ENCODE measurements at places on chromosomes 4 and X.

DNA sequence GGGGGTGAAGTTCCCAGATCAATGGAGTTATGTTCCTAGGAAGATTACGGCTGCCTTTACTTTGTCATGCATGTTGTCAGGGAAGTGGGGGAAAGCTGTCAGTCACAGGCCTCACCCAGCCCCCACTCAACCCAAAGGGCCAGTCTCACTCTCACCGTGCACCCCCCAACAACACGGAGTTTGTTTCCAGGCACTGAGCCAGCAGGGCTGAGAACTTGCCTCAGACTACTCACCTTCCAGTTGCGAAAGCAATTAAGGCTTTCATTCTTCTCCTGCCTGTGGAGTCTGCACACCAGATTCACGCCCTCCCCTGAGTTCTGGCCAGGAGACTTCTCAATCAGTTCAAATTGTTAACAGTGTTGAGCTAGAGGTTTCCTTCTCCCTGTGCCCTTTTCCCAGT is 114.3 kb downstream of the SH3BGRL start:
- no peak for DNase-seq

DNA sequence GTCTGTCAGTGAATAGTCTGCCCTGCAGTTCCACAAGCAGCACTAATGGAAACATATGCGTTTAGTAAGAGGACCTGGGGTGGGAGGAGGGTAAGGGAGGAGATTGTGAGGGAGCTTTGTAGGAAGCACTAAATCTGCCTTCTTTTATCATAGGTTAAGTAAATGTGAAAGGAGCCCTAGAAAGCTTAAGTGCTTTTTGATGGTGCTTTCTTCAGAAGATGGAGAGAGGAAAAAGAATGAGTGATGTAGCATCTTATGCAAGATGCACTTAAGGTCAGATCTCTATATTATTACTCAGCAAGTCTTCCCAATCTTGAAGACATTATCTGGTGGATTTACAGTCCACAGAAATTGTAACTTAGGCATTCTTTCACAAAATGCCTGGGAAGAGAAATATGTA is 322.7 kb downstream of the PDHA2 start:
- no peak for DNase-seq

GRCh38 chr4:139660568-139661043 is 5.0 kb upstream of the MGST2 start:
- no peak for DNase-seq

- DNase-seq, result no peak
These were observed 223.8 kb downstream of the IL1RAPL2 start for GRCh38 chrX:104789784-104790183.
